Fibroblast of the conjunctiva (primary cell): ENCODE measurements at places on chromosomes 2 and 18.

GRCh38 chr2:58571181-58571852 lies 330.2 kb upstream of the FANCL start:
- DNase-seq, result peak; percentile 80

DNA sequence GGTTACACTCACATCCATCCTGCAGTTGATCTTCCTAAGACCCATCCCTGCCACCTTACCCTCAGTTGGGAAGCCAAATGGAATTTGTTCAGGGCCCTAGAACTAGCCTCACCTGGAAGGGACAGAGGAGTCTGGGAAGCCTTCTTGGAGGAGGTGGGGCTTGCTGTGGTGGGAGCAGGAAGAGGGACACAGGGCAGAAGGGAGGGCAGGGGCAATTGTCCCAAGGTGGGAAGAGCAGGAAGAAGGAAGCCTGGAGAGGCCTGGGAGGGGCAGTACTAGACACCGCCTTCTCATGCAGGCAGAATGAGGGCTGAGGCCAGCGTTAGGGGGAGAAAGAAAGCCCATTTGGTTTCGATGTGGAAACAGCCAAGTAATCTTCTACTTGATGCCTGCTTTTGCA lies 34.1 kb upstream of the ASPRV1 start:
- DNase-seq, result no peak

DNA sequence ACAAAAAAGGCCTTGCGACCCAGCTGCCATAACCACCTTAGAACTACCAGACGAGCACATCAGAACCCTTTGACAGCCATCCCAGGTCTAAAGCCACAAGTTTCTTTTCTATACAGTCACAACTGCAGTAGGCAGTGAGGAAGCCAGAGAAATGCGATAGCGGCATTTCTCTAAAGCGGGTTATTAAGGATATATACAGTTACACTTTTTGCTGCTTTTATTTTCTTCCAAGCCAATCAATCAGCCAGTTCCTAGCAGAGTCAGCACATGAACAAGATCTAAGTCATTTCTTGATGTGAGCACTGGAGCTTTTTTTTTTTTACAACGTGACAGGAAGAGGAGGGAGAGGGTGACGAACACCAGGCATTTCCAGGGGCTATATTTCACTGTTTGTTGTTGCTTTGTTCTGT lies 48.8 kb downstream of the FEZ2 start:
- DNase-seq, result no peak

DNA sequence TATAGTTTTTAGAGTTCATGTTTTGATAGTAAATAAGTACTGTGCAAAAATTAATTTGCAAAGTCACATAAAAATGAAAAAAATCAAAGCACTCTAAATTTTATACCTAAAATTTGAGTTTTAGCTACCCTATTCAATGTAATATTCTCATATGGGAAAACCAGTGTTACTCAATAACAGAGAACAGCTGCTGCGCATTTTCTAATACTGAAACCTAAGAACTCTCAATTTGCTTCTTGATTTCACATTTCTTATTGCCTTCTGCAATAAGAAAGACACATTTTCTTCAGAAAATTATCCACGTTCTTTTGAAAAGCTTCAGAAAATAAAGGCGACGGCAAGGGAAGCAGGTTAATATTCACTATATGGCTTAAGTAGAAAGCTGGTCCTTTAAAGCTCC lies 199.1 kb upstream of the CCDC150 start:
- no peak for DNase-seq

GRCh38 chr18:62165583-62165982 lies 21.3 kb downstream of the PIGN start:
- DNase-seq, result no peak

DNA sequence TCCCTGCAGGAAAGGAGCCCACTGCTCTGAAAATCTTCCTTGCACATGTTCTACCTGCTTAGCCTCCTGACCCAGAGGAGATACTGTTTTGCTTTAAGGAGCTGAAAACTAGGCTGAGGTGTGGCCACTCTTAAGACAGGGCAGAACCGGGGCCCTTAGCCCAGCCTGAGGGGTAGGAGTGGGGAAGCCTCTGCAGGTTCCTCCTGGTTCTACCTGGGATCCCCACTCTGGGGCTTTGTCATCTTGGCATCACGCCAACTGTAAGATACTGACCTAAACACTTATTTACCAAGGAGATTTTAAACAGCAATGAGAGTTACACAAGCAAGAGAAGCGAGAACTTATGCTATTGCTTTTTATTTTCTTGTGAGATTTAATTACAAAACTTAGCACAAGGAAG lies 86.9 kb downstream of the KCTD1 start:
- DNase-seq, result no peak

- no peak for DNase-seq
Measured at GRCh38 chr2:26562811-26563645, 78.1 kb downstream of the CIB4 start.

GRCh38 chr18:62614494-62614893 lies 91.7 kb downstream of the ZCCHC2 start:
- DNase-seq, result no peak

DNA sequence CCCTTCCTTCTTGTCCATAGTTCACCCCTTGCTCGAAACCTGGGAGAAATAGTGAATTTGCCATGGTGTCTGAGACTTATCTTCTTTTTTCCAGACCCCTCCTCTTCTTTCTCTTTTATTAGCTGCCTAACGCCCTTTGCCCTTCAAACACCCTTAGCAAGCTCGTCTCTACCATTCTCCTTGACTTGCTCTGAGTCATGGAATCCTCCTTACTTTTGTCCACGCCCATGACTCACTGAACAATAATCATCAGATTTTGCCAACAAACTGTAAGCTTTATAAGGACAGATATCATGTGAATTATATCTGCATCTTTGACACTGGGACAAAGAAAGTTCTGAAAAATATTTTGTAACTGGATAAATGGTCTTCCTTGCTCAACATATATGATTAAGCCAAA lies 67.1 kb upstream of the CNTNAP5 start:
- no peak for DNase-seq

DNA sequence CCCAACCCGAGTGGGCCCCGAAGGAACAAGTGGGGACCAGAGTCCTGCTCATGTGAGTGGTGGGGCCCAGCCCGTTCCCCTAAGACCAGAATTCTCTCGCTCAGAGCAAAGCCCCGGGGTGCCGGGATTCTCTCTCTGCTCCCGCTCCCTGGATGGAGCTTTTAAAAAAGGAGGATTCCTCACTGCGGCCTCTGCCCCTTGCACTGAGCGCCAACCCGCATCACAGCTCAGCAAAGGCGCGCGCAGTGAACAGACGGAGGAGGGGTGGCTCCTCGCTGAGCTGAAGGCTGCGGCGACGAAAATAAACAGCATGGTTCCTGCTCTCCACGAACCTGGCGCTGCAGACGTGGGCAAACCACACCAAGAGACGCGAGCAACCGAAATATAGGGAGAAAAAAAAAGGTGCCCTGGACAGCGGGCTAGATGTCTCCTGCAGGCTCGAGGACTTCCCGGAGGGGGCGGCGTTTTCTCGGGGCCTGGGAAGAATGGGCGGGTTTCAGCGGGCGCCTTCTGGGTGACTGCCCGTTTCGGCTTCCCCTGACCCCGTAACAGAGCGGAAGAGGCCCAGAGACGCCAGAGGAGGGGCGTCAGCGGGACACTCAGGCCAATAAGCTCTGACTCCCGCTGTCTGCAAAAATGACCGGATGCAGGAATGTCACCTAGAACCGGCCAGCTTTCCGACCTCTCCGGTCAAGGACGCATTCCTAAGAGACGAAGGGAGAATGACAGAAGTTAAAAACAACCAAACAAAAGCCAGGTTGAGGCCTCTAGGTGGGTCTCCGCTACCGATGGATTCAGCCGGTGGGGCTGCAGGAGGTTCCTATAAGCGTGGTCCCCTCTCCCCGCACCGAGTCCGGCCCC lies 819 bp upstream of the KLF11 start:
- peak; percentile 33 for DNase-seq

GRCh38 chr2:69046221-69046662 lies 33.3 kb downstream of the ANTXR1 start:
- DNase-seq, result no peak

DNA sequence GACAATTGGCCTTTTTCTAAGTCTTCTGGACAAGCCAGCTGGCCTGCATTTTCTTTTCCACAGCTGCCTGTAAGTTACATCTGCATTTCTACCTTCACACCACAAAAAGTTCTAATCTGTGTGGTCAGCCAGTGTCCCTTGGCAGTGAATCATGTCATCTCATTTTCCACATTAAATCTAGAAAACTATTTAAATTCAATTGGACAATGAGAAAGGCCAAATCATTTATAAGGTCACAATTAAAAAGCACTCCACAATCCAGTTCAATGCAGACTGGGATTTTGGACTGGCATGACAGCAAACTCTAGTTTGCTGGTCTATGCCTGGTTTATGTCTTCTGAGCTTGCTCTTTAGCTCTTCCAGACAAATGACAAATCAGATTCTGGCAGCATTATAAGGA lies 494.2 kb upstream of the SPHKAP start:
- DNase-seq, result no peak

DNA sequence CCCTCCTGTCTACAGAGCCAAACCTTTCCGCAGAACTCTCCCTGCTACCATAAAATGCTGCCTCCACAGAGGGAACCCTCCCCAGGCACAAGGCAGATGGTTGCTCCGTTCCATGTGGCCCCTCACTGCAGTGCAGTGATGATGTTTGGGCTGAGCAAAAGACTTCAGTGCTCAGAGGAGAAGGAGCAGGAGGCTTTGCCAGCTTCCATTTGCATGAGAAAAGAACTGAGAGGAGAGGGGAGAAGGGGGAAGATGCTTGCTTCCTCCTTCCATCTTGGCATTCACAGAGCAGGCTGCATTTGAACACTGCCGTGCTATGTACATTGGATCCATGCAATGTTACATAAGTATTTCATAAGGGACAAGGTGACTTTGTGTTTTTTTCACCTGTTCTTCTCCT lies 46.6 kb upstream of the TMEM200C start:
- DNase-seq, result no peak

DNA sequence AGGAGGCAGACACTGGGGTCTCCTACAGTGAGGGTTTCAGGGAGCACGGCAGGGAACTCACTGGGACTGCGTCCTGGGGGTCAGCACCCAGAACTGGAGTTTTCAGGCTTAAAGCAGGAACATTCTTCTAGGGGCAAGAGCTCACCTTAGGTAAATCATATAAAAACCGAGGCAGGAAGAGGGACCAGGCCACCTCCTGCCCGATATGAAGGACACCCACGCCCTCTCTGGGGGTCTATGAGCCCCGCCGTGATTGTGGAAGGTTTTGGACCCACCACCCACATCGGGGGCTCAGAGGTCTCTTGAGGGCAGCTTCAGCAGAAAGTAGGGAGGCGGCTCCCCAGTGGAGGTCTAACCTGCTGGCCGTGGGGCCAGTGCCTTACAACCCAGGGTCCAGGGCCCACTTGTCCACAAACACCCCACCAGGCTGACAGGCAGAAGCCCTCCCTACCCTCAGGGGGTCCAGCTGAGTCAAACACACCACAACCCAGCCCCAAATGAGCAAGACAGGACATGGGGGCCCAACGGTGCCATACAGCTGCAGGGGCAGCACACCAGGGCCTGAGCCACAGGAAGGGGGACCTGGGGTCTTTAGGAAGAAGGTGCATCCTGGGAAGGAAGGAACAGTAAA lies 25.3 kb downstream of the CROCC2 start:
- DNase-seq, result no peak

- peak; percentile 88 for DNase-seq
Measured at GRCh38 chr2:217652761-217653639, 349.8 kb downstream of the TNS1 start.

DNA sequence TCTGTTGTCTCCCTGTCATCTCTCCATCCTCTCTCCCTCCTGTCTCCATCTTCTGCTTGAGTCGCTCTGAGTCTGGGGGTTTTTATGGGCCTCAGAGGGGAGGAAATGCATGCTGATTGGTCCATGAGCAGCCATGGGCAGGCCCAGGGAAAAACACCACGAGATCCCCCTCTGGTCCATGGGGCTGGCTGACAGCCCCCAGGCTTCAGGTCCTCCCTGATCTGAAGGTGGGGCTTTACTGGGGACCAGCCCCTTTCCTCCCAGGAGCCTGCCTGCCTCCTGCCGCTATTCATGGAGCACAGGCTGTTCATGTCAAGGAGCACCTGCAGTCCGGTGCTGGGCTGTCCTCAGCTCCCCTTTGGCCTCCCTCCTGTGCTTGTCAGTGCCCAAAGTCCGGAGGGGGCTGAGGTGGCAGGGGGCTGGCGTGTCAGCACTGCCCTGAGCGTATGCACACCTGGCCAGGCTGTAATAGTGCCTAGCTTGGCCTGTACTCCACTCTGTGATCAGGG lies 59.6 kb upstream of the DLX2 start:
- DNase-seq, result no peak

- no peak for DNase-seq
Measured at GRCh38 chr2:159272156-159272555, 14.3 kb downstream of the WDSUB1 start.

GRCh38 chr18:70553936-70554260 lies 265.1 kb downstream of the SOCS6 start:
- no peak for DNase-seq

DNA sequence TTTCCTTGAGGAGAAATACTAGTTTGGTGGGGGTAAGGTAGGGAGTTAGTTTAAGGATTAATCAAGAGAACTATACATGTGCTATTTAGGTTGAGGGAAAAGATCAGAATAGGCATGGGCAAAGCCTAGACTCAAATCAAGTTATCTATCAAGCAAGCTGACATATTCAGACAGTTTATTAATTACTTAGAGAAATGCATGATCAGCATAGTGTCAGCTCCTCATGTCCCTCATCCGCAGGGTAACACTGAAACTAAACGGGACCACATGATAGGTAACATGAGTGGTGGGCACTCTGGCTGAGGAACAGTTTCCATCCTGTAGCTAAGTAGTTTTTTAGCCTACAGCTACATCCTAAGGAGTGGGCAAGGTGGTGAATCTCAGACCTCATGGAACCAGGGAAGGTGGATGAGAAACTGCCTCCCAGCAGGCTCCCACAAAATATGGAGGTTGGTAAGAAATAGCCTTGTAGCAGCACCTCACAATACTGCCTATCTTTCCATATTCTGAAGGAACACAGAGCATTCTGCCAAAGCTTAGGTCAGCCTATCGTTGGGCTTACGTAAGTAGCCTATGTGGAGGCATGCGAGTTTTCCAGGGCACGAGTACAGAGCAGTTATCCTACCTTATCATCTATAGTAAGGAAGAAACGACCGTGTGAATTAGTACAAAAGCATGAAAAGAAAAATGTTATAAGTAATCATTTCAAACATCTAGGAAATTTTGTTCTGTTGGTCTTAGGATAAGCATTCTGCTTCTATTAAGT lies 18.4 kb downstream of the ZC3H6 start:
- DNase-seq, result no peak

DNA sequence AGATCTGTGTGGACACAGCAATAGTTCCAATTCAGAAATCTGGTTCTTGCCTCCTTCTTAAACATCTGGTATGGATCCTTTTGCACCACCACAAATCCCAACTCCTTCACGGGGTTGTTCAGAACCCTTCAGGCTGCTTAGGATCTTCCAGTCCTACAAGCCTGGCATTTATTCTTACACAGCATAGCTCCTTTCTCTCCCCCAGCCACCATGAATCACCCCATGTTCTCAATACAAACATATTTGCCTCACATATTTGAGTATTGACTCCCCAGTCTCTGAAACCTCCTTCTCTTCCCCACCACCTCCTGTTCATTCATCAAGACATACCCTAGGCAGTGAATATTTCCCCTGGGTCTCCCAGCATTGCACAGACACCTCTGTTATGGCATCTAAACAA lies 155.2 kb downstream of the ALK start:
- peak; percentile 13 for DNase-seq

- DNase-seq, result no peak
Measured at GRCh38 chr18:57659460-57660102, 37.9 kb upstream of the NARS1 start.
